Kidney glomerular epithelial cell (primary cell): ENCODE measurements at places on chromosomes 5 and 9.

GRCh38 chr5:14663734-14664269, 716 bp upstream of the OTULIN start:
- no peak for DNase-seq

GRCh38 chr5:146878476-146879172, at the start of gene PPP2R2B:
PPP2R2B (minus strand) TSS chr5:146878757.
- peak; percentile 48 for DNase-seq

DNA sequence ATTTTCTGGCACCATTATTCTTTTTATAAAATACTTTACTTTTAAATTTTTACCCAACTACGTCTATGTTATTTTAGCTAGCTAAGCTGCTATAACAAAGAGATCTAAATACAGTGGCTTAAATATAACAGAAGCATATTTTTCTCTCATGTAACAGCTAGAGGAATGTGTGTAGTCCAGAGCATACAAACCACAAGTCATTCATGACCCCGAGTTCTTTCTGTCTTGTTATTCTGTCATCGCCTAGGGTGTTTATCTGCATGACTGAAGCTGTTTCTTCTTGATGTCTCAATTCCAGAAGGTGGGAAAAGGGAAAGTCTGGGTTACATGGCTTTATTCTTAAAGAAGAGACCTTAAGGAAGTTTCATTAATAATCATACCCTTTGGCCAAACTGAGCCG, 136.9 kb upstream of the RFX3 start:
- peak; percentile 24 for DNase-seq

GRCh38 chr9:133460405-133461175, 812 bp downstream of the CACFD1 start:
- DNase-seq, result peak; percentile 16

- no peak for DNase-seq
These were observed 87.1 kb downstream of the OSTF1 start for GRCh38 chr9:75175395-75175794.

GRCh38 chr5:10295619-10296326, 11.9 kb downstream of the CMBL start:
- no peak for DNase-seq

DNA sequence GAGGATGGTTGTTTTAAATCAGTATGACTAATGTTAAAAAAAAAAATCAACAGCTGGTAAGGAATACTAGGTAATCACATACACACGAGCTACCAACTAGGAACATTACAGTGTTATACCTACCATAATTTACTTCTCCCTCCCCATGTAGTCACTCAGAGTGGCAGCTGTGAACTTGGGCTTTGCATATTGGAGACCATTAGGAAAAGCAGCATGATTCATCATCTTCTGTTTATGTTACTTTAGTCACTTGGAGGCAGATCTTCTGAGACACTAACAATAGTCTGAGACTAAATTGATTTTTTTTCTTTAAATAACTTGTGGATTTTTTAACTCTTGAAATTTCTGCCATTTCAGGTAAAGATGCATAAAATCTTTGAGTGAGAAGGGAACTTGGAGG, 141.5 kb upstream of the NR4A3 start:
- DNase-seq, result peak; percentile 5

DNA sequence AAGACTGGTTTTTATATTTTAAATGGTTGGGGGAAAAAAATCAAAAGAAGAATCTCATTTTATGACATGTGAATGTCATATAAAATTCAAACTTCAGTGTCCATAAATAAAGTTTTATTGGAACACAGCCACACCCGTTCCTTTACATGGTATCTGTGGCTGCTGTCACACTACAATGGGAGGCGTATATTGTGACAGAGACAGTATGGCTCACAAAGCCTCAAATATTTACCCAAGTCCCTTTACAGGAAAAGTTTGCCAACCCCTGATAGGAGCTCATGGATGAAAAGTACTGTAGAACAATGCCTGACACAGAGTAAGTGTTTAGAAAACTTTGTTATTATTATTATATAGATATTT, 5.2 kb upstream of the DUSP1 start:
- no peak for DNase-seq

- peak; percentile 4 for DNase-seq
These were observed 230.3 kb upstream of the ZNF462 start for GRCh38 chr9:106632621-106633020.

GRCh38 chr5:39857041-39857440, 432.3 kb upstream of the DAB2 start:
- no peak for DNase-seq

DNA sequence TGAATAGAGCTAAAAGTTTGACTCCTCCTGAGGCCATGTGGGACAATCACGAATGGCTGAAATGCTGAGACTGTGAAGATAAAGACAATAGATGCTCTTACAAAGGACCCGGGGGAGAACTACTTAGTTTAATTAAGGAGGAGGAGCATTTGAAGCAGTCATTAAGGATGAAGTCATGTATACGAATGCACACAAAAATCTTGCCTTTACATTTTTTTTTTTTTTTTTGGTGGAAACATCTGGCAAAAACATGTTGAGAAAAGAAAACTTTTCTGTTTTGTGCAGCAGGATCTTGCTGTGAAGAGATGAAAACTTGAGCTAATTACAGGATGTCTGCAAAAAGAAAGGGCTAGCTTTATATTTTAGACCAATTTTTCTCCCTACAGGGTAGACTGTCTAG, 42.3 kb upstream of the NR3C1 start:
- no peak for DNase-seq

- no peak for DNase-seq
These were observed 32.8 kb upstream of the ADCY2 start for GRCh38 chr5:7363067-7363677.

DNA sequence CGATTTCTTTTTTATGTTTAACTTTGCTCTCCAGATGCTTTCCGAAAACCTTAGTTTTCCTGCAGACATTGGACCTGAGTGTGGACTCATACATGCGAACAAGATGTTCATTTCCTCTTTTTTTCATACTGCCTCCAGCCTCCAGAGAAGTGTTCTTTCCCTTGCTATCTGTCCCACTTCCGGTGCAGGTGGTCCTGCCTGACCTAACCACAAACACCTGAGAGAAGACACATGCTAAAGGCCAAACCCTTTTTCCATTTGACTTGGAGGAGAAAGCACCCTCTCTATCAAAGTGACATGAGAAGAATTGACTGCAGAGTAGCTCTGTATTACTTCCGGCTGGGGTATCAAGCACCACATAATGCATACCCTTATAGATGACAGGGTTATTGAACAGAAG, 334.0 kb downstream of the ARHGEF28 start:
- no peak for DNase-seq

DNA sequence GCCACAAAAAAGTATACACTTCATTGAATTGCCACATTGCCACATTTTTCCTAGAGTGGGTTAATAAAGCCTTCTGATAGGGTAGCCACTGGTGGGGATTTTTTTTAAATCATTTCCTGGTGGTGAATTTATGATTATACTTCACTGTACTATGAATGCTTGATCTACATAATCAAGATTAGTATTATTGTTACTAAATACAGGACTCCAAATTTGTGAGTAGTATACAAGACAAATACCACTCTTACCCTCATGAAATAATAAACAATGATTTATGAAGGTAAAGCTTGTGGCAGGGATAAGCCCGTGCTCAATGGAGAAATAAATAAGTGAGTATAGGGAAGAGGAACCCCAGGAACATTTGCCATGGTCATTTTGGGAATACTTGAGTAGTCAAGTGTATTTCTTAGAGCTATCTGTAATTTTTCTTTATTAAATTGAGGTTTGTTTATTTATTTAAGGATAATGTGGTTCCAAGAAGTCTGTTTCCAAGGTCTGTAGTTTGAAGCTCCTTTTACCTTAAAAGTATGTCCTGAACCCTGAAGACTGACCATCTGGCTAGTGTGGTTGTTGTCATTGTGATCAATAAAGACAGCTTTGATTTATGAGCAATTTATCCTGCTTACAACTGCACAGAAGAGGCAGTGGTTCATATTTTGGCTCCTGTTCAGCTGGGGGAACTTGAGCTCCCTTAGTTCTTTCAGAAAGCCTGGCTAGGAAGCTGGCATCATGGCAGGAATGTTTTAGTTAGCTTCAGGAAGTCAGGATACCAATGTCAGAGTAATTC, 118.6 kb downstream of the ZSWIM6 start:
- peak; percentile 35 for DNase-seq

GRCh38 chr5:179380211-179381035, 35.2 kb upstream of the ADAMTS2 start:
- no peak for DNase-seq

DNA sequence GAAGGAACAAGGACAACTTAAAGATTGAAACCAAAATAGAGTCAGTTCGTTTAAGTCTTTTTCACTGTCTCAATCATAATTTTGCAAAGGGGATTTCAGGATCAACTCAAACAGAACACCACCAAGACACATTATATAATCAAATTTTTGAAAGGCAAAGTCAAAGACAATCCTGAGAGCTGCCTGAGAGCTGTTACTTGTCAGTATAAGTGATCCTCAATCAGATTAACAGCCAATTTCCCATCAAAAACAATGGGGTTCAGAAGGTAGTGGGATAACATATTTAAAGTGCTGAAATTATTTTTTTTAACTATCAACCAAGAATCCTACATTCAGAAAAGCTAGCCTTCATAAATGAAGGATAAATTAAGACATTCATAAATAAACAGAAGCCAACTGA, 19.3 kb upstream of the ABO start:
- no peak for DNase-seq

DNA sequence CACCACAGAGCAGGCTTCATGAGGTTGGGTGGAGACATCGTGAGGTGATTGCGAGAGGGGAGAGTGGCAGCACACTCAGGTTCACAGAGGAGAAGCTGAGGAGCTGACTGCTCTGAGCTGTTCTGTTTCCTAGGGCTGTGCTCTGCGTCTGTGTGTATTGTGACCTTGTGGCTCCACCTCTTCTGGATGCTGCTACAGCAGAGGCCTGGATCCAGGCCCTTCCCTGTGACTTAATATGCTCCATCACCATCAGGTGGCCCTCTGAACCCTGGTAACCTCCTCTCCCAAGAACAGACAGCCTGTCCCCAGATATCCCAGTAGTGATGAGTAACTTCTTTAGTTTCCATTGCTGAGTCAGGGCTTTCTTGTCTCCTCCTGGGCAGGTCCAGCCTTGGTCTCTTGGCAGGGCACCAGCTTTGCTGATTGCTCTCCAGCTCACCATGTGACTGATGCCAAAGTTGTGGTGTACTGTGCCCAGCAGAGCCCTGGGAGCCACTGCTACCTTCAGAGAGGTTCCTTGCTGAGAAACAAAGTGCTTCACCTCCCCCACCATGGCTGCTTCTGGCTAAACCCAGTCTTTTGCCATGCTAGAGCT, 212.8 kb upstream of the CHD1 start:
- no peak for DNase-seq

DNA sequence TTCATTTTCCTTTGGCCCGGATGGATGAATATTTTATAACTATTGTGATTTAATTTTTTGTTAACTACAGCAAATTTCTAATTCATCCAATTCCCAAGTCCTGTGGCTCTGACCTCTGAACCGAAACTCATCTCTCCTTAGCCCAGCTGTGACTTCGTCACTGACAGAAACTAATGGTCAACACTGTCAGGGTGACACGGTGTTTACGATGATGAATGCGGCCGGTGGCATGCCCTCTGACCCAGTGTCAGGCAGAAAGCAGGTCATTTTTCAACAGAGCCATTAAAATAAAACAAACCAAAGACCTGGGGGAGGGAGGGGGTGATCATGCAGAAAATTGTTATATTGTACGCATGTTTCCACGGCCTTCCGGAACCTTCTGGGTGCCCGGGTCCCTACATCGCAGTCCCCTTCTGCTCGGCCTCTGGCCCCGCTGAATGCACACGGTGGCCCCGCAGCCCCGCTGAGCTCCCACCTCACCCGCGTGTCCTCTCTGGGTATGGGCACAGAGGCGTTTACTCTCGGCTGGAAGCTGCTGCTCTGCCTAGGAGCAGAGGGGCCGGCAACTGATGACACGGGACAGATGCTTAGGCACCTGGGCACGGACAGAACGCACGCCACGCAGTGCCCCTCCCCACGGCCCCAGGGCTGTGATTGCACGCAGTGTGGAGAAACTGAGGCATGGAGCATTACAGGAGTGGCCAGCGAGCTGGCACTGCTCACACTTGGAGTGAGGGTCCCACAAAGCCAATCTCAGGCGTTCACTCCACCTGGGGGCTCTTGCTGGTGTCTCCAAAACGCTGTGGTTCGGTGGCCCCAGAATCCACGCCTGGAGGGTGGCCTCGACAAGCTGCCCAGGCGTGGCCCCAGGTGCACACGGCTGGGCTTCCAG, 8.1 kb downstream of the CCDC187 start:
- DNase-seq, result no peak

DNA sequence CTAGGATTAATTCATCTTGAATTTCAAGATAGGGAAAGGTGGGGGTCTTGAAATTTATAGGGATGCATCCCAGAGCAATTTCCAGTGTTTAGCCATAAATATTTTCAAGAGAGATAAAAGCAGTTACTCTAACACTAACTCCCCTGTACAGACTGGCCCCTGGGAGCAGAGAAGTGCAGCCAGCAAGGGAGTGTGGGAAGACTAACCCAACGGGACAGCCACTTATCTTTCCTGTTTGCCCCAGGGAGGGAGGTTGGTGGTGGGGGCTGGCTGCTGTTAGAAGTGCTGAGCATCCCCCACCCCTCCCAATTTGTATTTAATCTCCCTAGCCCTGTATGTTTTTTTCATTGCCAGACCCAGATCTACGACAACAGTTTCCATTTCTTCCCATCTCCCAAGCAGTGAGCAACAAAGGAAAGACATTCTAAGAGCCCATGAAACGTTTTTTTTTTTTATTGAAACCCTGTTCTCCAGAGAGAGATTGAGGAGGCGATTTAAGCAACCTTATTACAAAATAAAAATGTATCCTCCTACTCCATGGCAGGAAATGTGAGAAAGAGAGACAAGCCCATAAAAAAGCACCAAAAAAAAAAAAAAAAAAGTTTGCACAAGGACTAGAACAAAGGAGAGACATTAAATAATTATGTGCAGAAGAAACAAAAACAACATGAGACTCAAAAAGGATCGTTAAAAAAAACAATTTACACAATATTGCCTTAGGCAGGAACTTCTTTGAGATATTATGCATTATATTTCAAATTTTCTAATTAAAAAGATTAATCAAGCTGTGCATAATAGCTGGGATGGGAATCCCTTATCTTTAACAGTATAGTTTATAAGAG, 343.4 kb downstream of the ARHGEF28 start:
- no peak for DNase-seq

- DNase-seq, result no peak
These were observed 138.5 kb upstream of the S1PR3 start for GRCh38 chr9:88852794-88853193.

DNA sequence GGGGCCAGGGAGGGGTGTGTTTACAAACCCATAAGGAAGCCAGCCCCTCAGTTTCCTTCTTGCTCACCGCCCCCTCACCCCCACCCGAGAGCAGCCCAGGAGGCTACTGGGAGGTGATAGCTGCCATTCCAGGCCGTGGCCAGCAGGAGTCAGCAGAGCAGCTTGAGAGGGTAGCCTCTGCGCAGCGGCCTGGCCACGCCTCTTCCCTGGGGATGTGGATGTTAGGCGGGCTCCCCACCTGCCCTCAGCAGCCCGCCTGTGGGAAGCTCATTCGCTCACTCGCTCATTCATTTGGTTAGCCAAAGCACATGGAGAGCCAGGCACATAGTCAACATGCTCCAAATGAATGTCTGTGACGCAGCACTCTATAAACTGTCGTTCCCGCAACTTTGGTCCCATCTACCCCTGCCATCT, 6.1 kb upstream of the DPM2 start:
- DNase-seq, result peak; percentile 10

- DNase-seq, result peak; percentile 81
These were observed 185.8 kb downstream of the CD180 start for GRCh38 chr5:67010684-67011409.
